Hematopoietic multipotent progenitor cell treated with erythropoietin and hydrocortisone succinate and interleukin-3 and kit ligand, for 8 days (in vitro differentiated cells): ENCODE measurements at places on chromosomes 3 and 15.
A peak's percentile ranks its signal among the peaks of the same experiment; 100 is the strongest.

DNA sequence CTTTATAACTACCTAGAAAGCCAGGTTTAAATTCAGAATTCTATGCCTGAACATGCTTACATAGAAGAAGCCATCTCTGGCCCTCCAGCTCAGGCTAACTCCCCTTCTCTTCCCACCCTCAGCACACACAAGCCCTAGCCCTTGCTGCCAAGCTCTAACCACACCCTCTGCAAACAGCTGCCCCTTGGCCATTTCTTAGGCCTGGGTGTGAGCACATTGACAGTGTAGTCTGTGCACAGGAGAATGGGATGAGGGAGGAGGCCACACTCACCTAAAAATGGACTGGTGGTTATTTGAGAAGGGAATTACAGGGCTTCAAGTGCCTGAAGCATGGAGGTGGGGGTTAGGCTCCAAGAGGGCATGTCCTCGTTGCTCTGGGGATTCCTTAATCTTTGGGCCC is 42.3 kb upstream of the SLC25A36 start:
- no peak for DNase-seq

DNA sequence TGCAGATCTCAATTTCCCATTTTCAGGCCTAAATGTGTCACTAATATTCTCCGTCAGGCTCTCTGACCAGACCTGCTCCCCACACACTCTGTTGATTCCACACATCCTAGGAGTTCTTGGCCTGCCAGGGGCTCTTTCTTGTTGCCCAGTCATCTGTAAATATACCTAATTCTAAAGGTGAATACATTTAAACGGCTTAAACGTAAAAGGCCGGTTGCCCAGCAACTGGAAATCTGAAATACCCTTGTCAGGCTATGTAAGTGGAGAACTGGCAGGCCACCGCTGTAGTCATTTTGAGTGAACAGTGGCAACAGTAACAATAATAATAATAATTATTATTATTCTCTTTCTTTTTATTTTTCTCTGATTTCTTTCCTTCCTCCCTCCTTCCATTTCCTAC is 302.7 kb downstream of the AGBL1 start:
- DNase-seq = no peak

DNA sequence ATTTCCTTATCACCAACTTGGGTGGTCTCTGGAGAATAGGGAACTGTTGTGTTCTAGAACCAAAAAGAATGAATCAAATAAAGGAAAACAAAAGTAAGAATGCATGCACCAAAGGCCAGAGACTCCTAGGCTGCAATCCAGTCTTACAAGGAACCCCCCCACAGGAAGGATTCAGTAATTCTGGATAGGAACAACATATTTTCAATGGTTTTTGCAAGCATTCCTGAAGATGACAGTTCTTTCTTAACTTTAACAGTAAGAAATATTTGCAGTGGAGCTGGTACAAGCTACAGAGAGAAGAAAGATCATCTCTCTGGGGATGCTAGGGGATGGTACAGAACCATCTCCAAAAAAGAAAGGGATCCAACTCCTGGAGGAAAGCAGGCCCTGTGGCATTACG is 116.2 kb upstream of the CHRM5 start:
- DNase-seq = no peak

GRCh38 chr3:54165865-54166264 is 43.5 kb downstream of the CACNA2D3 start:
- no peak for DNase-seq

- no peak for DNase-seq
These were observed 8.5 kb upstream of the ARL14 start for GRCh38 chr3:160668454-160668853.

- DNase-seq = no peak
These were observed 6.2 kb upstream of the NEDD4 start for GRCh38 chr15:55999658-56000057.

DNA sequence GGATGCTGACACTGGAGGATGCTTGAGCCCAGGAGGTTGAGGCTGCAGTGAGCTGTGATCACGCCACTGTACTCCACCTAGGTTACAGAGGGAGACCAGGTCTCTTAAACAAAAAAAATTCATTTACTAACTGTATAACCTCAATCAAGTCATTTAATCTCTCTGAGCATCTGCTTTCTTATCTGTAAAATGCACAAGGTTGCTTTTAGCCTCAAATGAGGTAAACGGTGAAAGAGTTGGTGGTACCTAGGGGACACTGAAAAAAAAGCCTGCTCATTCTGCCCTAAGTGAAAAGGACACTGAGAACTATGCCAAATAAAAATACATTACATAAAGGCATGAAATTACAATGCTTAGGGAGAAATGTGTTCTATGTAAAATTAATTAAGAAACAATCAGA is 3.4 kb downstream of the PP2D1 start:
- DNase-seq = peak; percentile 56

DNA sequence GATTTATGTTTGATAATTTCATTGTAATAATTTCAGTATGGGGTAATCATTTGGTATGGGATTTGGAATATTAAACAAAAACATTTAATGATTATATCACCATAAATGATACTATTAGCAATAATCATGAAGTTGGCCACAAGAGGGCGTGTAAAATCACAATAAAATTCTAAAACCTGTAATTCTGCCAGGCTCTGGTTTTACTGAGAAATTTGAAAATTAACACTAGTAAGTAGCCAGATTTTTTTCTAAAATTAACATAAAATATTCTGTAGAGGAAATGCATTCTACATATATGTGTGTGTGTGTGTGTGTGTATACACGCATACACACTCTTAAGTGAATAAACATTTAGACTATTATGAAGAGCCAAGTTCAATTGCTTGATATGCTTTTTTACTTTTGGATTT is 40.5 kb downstream of the FEZF2 start:
- peak; percentile 19 for DNase-seq

DNA sequence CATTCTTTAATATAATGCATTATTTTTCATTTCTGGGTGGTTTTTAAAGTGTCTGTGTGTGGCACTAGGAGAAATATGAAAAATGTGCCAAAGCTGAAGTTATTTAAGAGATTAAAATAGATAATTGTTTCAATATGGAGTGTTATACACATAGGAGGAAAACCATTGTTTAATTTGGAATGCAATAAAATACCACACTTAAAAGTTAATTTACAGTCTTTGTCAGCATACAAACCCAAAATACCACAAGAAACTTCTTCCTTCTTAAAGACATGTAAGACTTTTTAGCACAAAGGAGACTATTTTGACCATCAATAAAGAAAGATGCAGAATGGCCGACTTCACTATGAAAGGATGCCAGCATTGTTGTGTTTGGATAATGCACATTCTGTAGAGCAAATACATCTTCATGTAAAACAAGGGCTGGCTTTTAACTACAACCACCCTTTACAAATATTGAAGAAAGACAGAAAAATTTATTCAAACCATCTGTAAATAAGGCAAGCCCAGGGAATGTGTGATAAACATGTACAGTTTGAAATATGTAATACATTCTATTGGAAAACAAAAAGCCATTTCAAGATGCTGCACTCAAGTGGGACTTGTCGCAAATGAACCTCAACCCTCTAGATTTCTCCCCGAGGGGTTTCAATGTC is 1146.6 kb downstream of the ROBO1 start:
- DNase-seq = no peak

GRCh38 chr3:43405888-43406642 is 119.7 kb downstream of the SNRK start:
- peak; percentile 30 for DNase-seq

GRCh38 chr15:85642693-85643066 is 152.0 kb downstream of the KLHL25 start:
- DNase-seq = no peak

- DNase-seq = no peak
These were observed 93.7 kb upstream of the UBE3A start for GRCh38 chr15:25532269-25533140.
